Left renal cortex interstitium (tissue), 4 donors: ENCODE measurements at places on chromosomes 12 and 14. TPM values are rescaled to one million over a fixed set of nuclear protein-coding genes. Genes with fewer than 3 reads are reported as not detected.

NID2 gene
- 94.5 TPM for polyA plus RNA-seq

EMP1 gene
- polyA plus RNA-seq, result 105 TPM

GRCh38 chr12:105024928-105025327, 38.8 kb downstream of the NOPCHAP1 start:
- no peak for DNase-seq

GRCh38 chr14:69711477-69711876, 55.5 kb upstream of the SRSF5 start:
- no peak for DNase-seq

- DNase-seq, result no peak
These were observed 124.4 kb upstream of the KRR1 start for GRCh38 chr12:75635606-75636444.

PAX9 gene
- 0.27 TPM for polyA plus RNA-seq

- no peak for DNase-seq
These were observed 170.7 kb upstream of the MYL2 start for GRCh38 chr12:111091051-111091450.

GRCh38 chr14:66432334-66432733, 53.8 kb upstream of the CCDC196 start:
- DNase-seq, result no peak

NUDT4 gene
- polyA plus RNA-seq, result 121 TPM

DNA sequence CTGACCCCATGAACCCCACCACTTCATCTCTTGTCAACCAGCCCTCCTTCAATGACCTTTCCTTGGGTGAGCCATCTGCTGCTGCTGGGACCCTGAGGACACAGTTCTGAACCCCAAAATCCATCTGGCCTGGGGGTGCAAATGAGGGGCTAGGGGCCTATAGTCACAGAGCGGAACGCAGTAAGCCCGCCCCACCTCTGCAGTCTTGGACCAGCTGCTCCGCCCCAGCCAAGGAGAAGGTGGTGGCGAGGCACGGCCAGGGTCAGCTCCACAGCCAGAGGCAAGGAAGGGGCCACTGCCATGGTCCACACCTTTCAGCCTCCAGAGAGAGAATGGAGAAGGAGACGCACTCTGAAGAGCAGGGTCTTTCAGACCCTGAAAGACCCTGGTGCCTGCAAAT, 5.1 kb downstream of the TMEM179 start:
- DNase-seq, result no peak

ALKBH2 gene
- polyA plus RNA-seq, result 36.1 TPM

GRCh38 chr12:4779749-4780148, 59.5 kb downstream of the GALNT8 start:
- no peak for DNase-seq

POMT2 gene
- polyA plus RNA-seq, result 55.2 TPM

GRCh38 chr12:117774941-117775775, 193.6 kb downstream of the KSR2 start:
- DNase-seq, result no peak

DNA sequence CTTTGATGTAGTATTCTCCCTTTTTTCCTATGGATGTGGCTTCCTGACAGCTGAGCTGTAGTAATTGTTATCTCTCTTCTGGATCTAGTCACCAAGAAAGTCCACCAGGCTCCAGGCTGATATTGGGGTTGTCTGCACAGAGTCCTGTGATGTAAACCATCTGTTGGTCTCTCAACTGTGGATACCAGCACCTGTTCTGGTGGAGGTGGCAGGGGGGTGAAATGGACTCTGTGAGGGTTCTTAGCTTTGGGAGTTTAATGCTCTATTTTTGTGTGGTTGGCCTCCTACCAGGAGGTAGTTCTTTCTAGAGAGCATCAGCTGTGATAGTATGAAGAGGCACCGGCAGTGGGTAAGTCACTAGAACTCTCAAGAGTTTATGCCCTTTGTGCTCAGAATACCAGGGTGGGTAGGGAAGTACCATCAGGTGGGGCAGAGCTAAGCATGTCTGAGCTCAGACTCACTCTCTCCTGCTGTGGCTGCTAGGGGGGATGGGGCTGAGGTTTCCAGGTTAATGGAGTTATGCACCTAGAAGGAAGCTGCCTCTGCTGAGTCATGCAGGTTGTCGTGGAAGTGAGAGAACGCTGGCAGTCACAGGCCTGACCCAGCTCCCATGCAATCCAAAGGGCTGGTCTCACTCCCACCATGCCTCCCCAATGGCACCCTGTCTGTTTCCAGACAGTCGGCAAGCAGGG, 3.0 kb upstream of the TAS2R14 start:
- DNase-seq, result no peak

ANKRD33 gene
- 0.35 TPM for polyA plus RNA-seq

GRCh38 chr14:76117789-76118484, 33.8 kb upstream of the GPATCH2L start:
- no peak for DNase-seq

DNA sequence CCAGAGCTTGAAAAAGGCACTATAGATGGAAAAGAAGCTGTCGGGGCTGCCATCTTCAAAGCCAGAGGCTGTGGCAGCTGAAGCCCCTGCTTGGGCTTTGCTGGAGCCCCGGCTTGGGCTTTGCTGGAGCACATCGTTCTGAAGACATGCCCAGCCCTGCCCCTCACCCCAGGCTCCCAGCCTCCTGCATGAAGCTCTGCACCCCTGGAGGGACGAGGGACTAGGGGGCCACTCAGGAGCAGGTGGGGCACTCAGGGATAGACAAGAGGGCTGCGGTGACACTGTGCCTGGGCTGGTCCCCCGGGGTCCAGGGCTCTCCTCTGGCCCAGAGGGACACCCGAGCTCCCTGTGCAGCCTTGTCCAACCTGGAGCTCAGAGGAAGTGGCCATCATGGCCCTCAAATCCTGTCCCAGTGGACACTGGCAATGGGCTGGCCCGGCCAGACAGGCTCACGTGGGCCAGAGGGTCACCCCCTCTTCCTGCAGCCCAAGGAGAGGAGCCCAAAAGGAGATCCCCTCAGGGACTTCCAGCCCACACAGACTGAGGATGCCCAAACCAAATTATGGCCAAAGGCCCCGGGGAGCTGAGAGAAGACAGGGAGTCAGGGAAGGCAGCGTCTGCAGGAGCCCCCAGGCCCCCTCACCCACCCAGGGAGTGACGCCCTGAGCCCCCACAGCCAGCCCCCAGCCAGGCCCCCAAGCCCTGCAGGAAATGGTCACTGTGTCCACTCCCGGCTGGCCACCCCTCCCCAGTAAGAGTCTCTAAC, 23.1 kb upstream of the C14orf180 start:
- no peak for DNase-seq

NUBPL gene
- polyA plus RNA-seq, result 13.3 TPM

- no peak for DNase-seq
These were observed 1.5 kb downstream of the BIN2 start for GRCh38 chr12:51322452-51322851.

DNA sequence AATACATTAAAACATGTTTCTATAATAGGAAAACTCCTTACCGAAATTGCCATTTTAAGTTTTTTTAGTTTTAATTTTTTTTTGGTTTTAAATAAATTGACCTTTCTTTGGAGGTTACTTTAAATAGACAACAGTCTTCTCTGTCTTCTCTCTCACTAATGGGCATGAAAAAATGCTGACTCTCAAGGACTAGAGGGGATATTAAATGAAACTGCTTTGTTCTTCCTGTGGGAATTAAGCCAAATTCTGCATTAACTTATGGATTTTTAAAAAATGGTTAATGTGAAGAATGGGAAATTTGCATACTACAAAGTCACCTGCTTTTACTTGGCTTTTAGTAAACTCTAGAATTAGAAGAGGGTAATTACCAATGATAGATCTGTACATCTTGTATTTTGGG, 378.9 kb downstream of the TMTC2 start:
- no peak for DNase-seq

- no peak for DNase-seq
These were observed 903 bp upstream of the PPP4R3A start for GRCh38 chr14:91511043-91511383.

DNA sequence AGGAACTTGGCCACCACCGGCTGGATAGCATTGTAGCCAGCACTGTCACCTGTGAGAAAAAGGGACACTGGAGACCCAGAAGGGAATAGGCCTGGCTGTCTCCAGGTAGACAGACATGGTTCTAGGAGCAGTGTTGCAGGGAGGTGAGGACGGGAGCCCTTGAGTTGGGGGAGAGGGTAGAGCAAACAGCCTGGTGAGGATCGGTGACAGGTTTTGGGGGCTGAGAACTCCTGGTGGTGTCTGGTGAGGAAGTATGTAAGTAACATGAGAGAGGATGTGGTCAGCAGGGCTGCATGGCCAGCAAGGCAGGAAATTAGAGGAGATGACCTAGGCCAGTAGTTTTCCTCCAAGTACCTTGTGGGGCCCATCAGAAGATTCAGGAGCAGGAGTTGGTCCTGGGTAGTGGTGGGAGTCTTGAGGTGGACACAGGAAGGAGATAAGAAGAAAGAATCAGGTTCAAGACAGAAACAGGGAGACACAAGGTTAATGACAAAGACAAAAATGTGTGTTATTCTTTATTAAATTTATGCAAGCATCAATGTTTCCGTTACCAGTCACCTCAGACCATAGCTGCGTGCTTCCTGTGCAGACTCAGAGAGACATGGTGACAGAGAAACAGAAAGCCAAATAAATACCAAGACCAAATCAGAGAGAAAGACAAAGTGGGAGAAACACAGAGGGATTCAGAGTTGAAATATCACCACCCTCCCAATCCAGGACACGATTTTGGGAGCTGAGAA, at the start of gene ARHGAP9:
Gene ARHGAP9, minus strand, starts transcription at position 491 of the 740 bp plus-strand sequence. Its CDS starts 460 bp downstream, at position 31.
- no peak for DNase-seq
